Stimulated activated CD8-positive, alpha-beta memory T cell treated with anti-CD3 and anti-CD28 coated beads, Interleukin-4, amount 100 ng/mL, for 24 hours (primary cell): ENCODE measurements at places on chromosomes 3 and 15.

- DNase-seq, result no peak
These were observed 4.8 kb downstream of the TNFAIP8L3 start for GRCh38 chr15:51089699-51090453.

DNA sequence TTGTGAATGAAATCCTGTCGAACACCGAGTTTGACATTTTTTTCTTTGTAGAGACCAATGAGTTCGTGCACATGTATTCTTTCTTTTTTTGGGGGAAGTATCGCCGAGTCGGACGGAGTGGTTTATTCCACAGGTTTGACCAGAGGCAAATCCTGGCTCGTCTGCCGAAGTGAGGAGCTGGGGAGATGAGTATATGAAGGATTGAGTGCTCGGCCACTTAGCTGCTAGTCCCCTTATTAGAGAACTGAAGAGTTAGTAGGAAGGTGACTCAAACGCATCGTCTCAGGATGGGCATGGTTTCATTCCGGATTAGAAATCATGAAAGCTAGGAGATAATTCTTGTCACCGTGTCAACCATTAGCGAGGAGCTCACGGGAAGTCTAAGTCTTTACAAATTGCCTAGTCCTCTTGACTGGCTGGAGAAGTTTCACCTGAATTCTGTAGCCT, 154.7 kb upstream of the GOLIM4 start:
- DNase-seq, result no peak

- no peak for DNase-seq
These were observed 30.0 kb downstream of the CCNL1 start for GRCh38 chr3:157129803-157130466.

DNA sequence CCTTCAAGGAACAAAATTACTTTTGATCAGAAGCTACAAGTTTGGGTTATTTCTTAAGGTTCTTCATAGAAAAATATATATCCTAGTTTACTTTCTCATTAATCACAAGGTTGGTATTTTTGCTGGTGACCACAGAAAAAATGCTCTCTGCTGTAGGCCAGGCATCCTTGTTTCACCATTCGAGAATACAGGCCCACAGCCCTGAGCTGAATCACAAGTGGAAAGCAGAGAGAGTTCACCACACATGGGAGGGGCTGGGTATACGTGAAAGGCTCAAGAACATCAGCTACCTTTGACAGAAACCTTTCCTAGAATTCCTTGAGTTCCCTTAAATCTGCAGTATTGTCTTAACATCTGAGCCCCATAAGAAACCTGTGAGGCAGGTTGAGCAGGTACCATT, 23.2 kb downstream of the CPEB1 start:
- DNase-seq, result no peak

DNA sequence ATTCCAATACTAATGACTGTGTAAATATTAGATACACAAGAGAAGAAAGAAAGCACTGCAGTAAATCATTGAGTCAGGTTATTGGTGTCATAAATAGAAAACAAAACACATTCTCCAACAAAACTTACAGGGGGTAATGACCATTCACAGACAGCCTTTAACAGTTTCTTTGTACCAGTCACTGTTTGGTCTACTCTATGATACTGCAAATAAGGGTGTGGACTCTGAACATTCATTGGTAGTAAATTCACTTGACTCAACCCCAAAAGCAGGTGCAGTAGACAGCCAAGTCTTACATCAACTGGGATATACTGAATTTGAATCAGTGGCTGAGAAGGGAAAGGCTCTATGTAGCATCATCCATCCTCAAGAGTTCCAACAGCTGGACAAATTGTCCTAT, 463.5 kb downstream of the FOXP1 start:
- no peak for DNase-seq

DNA sequence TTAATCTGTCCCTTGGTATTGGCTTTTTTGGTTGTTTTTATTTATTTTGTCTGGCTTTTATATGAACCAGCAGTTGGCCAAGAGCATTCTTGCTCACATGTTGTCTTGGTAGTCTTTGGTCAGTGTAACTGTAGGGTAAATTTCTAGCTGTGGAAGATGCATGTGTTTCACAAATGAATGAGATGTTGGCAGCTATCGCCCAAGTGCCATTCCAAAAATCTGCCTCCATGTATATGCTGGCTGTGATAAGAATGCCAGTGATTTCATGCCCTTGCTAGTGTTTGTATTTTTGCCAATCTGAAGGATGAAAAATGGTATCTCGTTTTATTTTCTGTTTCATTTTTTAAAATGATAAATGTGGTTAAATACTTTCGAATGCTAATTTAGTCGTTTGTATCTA, 50.1 kb downstream of the TLNRD1 start:
- DNase-seq, result no peak

GRCh38 chr3:100072326-100073048, 41.8 kb downstream of the FILIP1L start:
- DNase-seq, result no peak

- peak; percentile 57 for DNase-seq
These were observed 238.4 kb upstream of the MDFIC2 start for GRCh38 chr3:70550723-70551319.

DNA sequence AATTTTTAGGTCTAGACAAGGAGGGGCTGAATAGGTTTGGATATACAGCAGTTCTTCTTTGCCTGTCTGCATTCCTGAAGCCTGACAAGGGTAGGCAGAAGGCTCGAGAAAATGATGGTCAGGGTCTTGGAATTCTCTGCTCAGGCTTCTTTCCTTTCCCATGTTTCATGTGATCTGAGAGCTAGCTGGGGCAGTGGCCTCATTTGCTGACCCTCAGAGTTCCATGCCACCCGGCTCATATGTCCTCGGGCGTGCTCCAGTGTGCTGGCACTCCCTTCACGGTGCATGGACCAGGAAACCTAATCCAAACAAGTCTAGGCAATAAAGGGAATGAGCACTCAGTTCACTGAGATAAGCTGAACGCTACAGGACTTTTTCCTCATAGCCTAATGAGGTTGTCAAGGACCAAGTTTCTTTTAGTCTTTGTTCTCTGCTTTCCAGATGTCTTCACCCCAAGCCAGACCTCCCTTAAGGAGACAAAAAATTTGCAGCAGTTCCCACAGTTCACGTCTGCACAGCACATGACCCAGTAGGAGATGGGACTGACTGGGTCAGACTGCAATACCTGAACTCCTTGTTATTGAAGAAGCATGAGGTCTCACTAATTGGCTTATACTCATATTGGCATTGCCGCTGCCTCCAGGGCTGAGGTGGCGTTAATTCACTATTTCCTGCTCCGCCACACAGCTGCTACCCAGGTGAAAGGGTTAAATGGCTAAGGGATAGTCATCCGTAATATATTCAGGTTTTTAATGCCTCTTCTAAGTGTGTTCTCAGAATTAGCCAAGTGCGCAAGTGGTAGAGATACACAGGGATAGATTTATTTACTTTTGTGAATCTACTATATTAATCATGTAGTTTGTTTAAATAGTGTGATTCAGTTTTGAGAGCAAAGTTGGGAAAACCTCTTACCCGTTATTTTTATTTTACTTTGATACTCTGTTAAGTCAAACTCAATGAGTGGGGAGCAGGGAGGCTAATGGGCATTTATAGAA, 15.3 kb upstream of the RTP4 start:
- no peak for DNase-seq

DNA sequence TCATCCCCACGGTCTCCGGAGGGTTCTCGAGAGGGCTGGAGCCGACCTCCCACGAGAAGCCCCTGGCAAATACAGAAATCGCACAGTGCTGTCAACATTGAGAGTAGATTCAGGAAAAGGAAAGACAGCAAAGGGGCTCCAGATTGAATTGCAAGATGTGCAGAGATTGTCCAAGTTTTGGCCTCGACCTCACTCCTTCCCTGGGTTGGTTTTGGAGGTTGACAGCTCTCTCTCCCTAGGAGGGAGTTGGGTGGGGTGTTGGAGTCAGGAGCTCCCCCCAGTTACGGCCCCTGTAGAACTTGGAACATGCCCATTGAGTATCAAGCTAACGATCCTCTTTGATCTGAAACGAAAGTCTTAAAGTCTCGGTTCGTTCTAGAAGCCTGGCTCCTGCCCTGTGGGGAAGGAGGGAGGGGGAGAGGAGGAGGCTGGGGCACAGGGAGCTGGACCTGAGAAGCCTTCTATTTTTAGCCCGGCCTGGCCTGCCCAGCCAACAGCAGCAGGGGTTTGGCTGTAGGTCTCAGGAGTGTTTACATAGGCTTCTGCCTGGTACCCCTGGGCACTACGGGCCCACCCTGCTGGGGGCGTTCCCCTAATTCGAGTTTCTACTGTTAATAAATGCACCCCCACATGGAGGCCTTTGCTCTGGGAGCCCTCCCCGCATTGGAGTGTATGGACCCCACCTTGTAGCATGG, 672 bp upstream of the KY start:
- DNase-seq, result no peak

- DNase-seq, result no peak
These were observed 404.4 kb upstream of the KCNMB2 start for GRCh38 chr3:178131801-178132200.

DNA sequence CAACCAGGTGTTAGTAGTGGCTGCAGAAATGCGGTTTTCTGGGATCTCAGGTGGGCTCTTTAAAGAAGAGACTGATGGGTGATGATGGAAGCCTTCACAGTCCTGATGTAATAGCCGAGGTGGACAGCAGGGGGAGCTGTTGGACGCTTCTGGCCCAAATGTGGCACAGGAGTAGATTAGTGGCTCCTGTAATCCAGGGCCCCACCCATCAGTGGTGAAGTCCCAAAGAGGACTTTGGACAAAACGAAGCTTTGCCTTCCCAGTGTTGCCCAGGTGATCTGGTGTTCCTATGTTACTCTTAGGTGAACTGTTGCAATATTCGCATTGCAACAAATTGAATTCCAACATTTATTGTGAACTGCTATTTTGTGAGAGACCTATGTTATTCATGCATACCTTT, 31.8 kb upstream of the MYZAP start:
- DNase-seq, result peak; percentile 60

- DNase-seq, result no peak
These were observed 153.8 kb downstream of the EBLN2 start for GRCh38 chr3:73215281-73215680.

DNA sequence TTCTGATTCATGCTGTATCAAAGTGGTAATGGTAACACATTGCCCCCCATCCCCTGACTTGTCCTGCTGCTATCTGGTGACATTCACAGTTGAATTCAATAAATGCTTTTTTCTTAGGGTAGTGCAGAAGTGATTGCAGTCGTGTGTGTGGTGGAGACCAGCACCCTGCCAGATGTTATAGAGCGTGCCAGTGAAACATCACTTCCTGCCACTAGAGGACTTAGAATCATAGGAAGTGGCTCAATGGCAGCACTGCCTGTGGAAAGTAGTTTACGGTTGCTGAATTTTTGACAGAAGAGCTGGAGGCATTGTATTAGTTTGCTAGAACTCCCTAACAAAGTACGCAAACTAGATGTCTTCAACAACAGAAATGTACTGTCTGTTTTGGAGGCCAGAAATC, 37.4 kb upstream of the P2RY12 start:
- no peak for DNase-seq

- no peak for DNase-seq
These were observed 38.2 kb downstream of the VPS13C start for GRCh38 chr15:62021991-62022600.

DNA sequence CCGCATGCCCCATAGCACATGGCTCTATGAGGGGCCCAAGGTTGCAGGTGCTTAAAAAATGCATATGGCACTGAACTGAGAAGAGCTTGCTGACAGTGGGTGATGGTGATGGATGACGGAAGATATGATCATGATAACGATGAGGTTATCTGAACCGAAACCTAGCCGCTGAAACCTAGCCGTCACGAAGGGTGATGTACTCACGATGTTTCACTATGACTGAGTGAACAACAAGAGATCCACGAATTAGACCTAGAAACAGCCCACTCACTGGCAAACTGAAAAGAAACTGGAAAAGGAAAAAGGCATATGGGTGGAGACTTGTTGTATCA, 57.6 kb upstream of the BCL6 start:
- peak; percentile 11 for DNase-seq

- DNase-seq, result no peak
These were observed 32.5 kb downstream of the PARP15 start for GRCh38 chr3:122609798-122610559.

- no peak for DNase-seq
These were observed 32.4 kb downstream of the LRRC28 start for GRCh38 chr15:99283717-99284116.

DNA sequence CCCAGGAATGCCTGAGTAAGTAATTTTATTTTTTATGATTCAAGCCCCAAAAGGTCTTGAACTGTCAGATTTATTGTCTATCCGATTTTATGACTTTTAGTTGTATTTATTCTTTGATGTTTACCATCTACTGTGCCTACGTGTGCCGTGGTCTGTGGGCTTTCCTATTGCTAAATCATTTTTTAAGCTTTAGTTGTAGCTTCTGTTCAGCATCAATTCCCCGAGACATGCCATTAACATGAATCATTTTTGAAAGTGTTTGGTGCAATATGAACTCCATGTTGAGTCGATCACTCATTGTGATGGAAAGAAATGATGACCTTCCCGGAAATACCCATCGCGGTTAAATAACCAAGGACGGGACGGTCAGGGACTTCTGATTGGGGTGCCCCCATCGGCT, 268.7 kb upstream of the THRB start:
- no peak for DNase-seq

DNA sequence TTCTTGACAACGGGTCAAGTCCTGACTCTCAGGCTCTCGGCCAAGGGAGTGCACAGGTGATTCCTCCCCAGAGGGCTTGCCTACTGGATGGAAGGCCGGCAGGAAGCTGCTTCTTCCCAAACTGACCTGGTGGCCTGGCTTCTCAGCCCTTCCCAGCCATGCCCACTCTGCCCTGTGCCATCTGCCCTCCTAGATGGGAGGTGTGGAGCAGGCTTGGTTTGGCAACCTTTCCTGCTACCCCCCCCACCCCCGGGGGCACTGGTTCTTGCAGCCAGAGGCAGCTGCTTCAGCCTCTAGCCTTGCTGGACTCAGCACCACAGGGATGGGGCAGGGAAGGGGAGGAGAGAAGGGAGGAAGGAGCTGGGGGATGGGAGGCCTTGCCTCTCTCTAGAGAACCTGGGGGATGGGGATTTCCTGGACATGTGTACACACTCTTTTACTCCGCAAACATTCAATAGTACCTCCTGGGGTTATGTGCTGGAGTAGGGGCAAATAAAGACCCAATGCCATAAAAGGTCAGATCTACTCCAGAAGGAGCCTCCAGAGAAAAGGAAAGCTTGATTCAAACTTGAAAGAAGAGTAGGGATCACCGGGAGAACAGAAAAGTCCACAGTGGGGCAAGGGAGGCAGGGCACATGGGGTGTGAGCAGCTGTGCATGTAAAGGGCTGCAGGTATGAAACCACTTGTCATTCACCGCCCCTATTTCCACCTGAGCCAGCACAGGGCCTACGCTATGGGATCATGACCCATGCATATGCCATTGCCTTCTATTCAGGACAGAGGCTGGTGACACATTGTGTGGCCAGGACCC, 4.2 kb upstream of the DAPK2 start:
- DNase-seq, result no peak

DNA sequence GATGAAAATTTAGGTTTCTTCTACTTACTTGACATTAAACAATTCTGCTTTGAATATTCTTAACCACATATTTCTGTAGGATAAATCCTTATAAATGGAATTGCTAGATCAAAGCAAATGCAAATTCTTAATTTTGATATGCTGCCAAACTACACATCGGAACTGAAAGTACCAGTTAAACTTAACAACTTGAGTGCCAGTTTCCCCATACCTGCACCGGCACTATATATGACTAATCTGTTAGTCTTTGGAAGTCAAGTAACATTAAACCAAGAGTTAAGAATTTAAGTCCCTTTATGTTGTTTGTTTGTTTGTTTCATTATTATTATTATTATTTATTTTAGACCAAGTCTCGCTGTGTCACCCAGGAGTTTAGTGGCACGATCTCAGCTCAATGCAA, 103.9 kb upstream of the AKAP13 start:
- no peak for DNase-seq

GRCh38 chr3:32401126-32401525, 9.5 kb downstream of the CMTM7 start:
- DNase-seq, result no peak
